Heart left ventricle (tissue), 16 donors: ENCODE measurements at places on chromosomes 4 and X. TPM values are rescaled to one million over a fixed set of nuclear protein-coding genes. Genes with fewer than 3 reads are reported as not detected.

DNA sequence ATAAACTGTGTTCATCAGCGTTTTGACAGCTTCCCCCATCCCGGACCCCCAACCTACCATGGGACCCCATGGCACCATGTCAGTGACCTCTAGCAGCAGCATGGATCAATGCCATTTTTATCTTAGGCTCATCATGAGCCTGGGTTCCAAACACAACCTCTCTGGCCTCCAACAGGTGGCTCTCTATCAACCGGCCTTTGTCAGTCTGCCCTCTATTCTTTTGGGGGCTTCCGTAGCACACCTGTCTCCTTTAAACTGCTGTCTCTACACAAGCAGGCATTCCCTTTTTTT, 721 bp upstream of the TMEM150C start:
- DNase-seq = no peak

GRCh38 chrX:108169768-108170167, 78.2 kb downstream of the ATG4A start:
- DNase-seq = no peak

DNA sequence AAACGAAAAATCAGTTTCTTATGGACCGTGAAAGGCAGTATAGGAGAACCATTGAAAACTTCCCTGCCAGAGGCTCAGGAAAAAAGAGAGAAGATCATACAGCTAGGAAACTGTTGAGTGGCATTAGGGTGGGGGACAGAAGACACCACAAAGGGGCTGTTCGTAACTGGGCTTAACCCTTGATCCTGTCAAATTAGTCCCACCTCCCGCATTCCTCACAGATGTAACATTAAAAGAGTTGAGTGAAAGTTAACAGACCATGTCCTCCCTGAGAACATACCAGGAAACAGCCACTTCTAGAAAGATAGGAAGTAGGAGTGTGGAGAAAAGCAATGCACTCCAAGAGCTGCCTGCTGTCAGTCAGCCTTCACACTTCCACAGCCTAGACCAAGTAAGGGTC, 8.7 kb downstream of the SHROOM4 start:
- no peak for DNase-seq

DNA sequence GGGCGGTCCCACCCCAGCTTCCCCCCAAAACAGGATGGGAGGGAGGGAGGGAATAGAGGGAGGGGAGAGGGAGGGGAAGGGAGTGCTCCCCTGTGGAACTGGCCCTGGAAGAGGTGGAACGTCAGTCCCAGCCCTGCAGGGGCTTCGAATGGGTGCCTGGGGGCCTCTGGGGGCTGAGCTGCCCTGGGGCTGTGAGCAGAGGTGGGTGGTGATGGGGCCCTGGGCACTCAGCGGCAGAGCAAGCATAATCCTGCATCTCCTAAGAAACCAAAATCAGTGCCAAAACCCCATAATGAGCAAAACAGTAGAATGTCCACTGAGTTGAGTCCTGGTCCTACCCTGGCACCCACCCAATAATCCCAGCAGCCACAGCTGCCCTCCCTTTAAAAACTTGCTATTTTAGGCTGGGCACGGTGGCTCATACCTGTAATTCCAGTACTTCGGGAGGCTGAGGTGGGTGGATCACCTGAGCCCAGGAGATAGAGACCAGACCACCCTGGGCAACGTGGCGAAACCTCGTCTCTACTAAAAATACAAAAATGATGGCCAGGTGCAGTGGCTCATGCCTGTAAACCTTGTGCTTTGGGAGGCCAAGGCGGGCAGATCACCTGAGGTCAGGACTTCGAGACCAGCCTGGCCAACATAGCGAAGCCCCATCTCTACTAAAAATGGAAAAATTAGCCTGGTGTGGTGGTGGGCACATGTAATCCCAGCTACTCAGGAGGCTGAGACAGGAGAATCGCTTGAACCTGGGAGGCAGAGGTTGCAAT, 11.1 kb downstream of the DOK7 start:
- no peak for DNase-seq

GRCh38 chr4:82754513-82755165, 44.0 kb downstream of the SCD5 start:
- DNase-seq = no peak

- no peak for DNase-seq
Measured at GRCh38 chr4:111512081-111512783, 633.0 kb upstream of the FAM241A start.

GRCh38 chr4:89422441-89422990, 114.9 kb upstream of the GPRIN3 start:
- DNase-seq = no peak

The STATH gene
- not detected for polyA plus RNA-seq

The CT83 gene
- not detected for polyA plus RNA-seq
